Non-pigmented ciliary epithelial cell (primary cell): ENCODE measurements at places on chromosomes 6 and 20.

- DNase-seq: no peak
Measured at GRCh38 chr6:112697265-112697664, 350.1 kb downstream of the RFPL4B start.

GRCh38 chr20:12177657-12178293 is 260.1 kb downstream of the BTBD3 start:
- no peak for DNase-seq

DNA sequence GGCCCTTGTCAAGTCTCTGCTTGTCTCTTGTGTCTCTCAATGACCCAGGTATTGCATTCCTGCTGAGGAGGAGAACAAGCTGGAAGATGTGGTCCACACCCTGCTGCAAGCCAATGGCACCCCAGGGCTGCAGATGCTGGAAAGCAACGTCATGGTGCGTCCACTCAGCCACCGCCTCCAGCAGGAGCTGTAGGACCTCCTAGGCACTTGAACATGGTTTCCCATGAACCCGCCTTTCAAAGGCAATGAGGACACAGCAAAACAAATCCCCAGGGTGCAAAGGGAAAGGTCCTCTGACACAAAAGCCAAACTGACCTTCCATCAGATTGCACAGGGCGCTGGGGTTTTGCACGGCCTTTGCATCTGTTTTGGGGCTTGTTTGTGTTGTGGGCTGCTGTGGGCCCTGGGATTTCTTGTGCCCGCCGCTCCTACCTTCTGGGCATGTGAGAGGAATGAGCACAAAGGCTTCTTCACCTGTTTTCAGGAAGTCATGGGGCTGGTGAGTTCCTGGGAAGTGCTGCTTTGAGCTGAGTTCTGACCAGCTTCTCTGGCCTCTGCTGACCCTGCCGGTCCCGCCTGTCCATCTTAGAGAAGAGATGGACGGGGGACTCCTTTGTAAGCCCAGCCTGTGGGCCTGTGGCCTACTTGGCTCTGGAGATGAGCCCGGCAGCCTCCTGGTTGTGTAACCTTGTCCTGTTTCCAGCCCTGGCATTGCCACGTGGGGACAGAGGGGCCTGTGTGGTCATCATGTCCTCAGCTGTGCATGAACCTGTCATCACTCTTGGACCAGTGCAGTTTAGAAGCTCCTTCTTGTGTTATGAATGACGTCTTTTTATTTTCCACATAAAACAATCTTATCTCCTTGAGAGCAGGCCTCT is 151.3 kb downstream of the DTNBP1 start:
- no peak for DNase-seq

GRCh38 chr6:2875359-2876191 is 27.5 kb downstream of the SERPINB9 start:
- DNase-seq: no peak

DNA sequence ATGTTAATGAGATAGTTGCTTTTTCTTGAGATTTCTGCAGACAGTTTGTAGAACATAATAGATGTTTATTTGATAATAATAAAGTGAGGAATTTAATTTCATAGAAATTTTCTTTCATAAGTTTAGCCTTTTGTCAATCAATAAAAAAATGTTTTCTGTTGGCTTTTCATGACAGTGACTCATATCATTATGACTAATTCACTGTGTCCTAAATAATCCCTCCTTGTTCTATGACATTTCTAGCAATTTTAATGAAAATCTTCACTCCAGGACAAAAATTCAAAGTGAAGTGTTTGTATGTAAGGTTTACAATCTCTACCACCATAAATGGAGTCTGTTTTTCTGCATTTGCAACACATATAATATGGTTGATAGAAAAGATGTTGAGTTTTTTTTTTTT is 109.9 kb downstream of the UTRN start:
- DNase-seq: no peak
